ENCODE measurements at places on chromosomes 3 and 15.
A peak's percentile ranks its signal among the peaks of the same experiment; 100 is the strongest.

DNA sequence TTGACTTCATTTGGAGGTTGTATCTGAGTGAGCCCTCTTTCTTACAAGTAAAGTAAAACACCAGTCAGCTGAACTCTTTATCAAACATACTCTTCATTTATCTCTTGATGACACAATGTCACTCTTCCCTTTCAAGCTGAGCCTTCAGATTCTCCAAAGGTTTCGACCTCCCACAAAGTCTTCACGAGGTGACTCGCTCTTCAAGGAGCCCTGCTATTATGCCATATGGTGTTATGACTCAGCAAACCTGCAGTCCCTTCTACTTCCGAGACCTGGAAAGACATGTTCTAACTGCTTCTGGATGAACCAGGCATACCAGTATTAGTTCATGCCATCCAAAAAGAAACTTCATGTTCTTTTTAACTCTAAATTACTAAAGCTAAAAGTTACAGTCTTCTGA is 23.1 kb downstream of the AADAC start:
- no peak overlapping the region for H3K27ac ChIP-seq
- no peaks in the 10 kb centered on the region for H3K27me3 ChIP-seq
- H3K36me3 ChIP-seq = no peaks in the 10 kb centered on the region
- no peak for DNase-seq

DNA sequence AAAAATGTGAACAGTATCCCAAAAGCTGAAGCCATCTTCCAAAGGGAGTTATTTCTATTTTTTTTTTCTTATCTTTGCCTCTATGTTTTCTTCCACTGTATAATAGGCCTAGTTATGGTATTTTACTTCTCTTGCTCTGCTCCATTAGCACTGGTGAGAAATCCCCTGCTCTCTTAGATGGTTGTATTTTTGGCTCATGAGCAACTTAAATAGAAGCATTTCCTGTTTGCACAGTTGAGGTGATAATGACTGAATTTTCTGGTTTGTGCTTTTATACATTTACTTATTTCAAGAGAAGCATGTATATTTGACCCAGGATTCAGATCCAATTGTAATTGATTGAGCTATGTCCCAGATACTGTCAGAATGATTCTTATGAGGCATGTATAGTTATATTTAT is 61.6 kb upstream of the CD200R1L start:
- peaks cover 4% of the 10 kb centered on the region for H3K4me1 ChIP-seq
- no peaks in the 10 kb centered on the region for H3K36me3 ChIP-seq
- H3K27me3 ChIP-seq = peaks cover 8% of the 10 kb centered on the region
- H3K4me3 ChIP-seq = no peak overlapping the region

DNA sequence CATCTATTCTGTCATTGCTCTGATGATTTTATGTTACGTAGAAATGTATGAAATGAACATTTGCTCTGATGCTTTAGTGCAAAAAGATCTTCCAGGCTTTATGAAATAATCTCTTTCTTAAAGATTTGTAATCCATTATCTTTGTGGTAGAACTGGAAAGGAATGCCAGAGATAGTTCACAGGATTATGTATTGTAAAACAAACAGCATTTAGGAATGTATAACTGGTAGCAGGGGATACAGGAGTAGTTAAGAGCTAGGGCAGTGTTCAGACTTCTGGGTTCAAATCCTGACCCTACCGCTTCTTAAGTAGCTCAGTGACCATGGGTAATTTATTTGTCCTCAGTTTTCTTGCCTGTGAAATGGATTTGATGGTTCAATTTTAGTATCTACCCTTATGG is 429.8 kb upstream of the TPM1 start:
- H3K27ac ChIP-seq = no peak overlapping the region
- peaks cover 4% of the 10 kb centered on the region for H3K27me3 ChIP-seq
- no peaks in the 10 kb centered on the region for H3K4me1 ChIP-seq
- H3K4me3 ChIP-seq = no peak overlapping the region

DNA sequence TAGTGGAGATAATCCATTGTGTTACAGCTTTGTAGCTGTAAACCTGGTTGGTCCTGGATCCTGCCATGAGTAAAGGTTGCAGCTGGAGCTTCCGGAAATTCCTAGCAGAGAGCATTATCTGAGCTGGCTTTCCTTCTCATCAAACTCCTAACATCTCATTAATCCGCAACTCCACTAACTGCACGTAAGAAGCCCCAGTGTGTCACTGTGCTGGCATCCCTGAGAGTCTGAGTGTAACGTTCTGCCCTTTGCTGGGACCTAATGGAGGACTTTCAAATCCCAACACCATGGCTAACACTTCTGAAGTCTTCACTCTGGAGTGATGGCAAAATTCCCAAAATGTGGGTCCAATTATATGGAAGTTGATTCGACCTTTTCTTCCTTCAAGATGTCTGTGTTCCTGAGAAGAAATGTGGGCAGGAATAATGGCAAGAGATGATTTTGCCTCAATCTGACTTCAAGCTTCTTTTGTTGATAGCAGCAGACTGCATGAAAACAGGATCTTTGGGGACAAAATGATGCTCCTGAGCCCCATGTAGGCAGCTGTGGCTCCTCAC is 9.6 kb upstream of the TRPM1 start:
- H3K27ac ChIP-seq = no peak overlapping the region

DNA sequence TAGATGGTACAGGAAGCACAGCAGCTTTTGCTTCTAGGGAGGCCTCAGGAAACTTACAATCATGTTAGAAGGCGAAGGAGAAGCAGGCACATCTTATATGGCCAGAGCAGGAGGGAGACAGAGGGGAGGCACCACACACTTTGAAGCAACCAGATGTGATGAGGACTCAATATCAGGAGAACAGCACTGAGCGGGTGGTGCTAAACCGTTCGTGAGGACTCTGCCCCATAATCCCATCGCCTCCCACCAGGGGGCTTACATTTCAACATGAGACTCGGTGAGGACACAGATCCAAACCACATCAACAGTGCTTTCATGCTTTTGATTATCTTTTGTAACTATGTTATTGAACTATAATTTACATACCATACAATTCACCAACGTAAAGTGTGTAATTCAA is 7.6 kb upstream of the TMEM44 start:
- H3K4me3 ChIP-seq = no peak overlapping the region
- H3K4me1 ChIP-seq = no peaks in the 10 kb centered on the region
- no peak for DNase-seq
- H3K27ac ChIP-seq = no peak overlapping the region
- no peaks in the 10 kb centered on the region for H3K27me3 ChIP-seq
- H3K36me3 ChIP-seq = peaks cover 24% of the 10 kb centered on the region

GRCh38 chr15:42721016-42721415 is 15.9 kb downstream of the CDAN1 start:
- H3K4me1 ChIP-seq = no peaks in the 10 kb centered on the region
- no peak overlapping the region for H3K27ac ChIP-seq
- no peak overlapping the region for H3K4me3 ChIP-seq
- no peaks in the 10 kb centered on the region for H3K27me3 ChIP-seq
- peaks cover 17% of the 10 kb centered on the region for H3K36me3 ChIP-seq
- no peak for DNase-seq

DNA sequence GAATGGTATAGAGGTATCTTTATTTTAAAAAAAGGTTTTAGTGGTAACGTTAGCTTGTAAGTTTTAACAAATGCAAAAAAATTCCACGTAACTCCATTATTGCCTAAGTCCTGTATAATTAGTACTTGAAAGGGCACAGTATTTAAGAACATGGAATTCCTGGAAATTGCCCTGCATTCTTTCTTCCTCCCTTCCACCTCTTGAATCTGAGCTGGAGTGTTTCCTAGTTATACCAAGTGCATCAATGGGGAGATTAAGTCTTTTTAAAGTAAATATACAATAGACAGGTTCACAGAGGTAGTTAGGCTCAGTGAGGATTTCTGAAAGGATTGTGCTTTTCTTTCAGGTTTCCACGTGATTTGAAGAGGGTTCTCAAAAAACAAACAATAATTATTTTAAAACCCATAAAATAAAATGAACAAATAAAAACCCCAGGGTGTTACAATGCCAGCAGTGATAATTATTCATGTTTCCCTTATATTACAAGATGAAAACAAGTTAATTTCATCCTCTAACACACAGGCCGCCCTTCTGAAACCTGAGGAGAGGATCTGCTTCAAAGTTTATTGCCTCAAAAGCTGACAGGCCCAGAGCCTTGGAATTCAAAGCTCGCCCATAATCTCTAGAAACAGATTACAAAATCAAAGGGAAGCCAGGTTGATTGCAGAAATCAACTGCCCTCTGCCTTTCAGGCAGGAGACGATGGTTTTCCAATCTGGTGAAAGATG is 128.8 kb upstream of the LMOD3 start:
- no peaks in the 10 kb centered on the region for H3K36me3 ChIP-seq
- H3K4me3 ChIP-seq = no peak overlapping the region
- H3K4me1 ChIP-seq = no peaks in the 10 kb centered on the region
- H3K27me3 ChIP-seq = peaks cover 1% of the 10 kb centered on the region
- H3K27ac ChIP-seq = no peak overlapping the region

DNA sequence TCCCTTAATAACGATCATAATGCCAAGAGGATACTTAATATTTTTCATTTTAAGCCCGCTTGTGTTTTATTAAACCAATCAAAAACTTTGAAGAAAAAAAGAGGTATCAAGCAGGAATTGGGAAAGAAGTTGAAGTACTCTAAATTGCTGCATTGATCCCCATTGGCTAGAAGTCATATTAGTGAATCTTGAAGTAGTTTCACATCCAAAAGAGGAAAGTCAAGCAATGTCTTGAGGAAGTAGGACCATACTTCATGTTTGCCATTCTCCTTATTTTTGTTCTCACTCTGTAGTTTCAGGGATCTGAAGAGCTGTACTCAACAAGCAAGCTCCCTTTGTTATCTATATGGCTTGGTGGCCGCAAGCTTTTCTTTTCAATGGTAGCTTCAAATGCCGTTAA is 2.2 kb downstream of the SCAANT1 start:
- H3K27ac ChIP-seq = peak overlapping the region; percentile 98
- peaks cover 18% of the 10 kb centered on the region for H3K27me3 ChIP-seq
- DNase-seq = no peak
- H3K36me3 ChIP-seq = peaks cover 4% of the 10 kb centered on the region
- peak overlapping the region; percentile 23 for H3K4me3 ChIP-seq
- peaks cover 44% of the 10 kb centered on the region for H3K4me1 ChIP-seq

DNA sequence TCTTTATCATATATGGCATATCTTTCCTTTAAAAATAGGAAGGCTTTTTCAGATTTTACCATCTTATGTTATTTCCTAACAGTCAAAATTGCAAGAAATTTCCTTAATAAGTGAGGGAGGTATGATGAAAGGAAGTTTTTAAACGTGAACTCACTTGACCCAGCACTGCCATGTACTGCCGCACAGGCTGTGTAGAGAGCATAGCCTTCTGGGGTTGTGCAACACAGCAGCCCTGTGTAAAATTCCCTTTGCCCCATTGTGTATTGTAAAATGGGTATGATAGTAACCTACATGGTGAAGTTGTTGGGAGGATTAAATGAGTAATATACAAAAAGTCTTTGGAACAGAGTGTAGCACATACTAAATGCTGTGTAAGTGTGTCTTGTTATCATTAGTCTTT is 78.6 kb downstream of the PEX5L start:
- no peaks in the 10 kb centered on the region for H3K27me3 ChIP-seq
- H3K27ac ChIP-seq = no peak overlapping the region
- peaks cover 10% of the 10 kb centered on the region for H3K4me1 ChIP-seq
- no peaks in the 10 kb centered on the region for H3K36me3 ChIP-seq
- no peak for DNase-seq

GRCh38 chr3:7166460-7166859 is 305.5 kb downstream of the GRM7 start:
- no peaks in the 10 kb centered on the region for H3K4me1 ChIP-seq
- no peak for DNase-seq
- no peak overlapping the region for H3K27ac ChIP-seq

- DNase-seq = no peak
- H3K27me3 ChIP-seq = peaks cover 4% of the 10 kb centered on the region
- peaks cover 33% of the 10 kb centered on the region for H3K4me1 ChIP-seq
- no peaks in the 10 kb centered on the region for H3K36me3 ChIP-seq
Observed at GRCh38 chr3:49017229-49017970, 980 bp downstream of the DALRD3 start.

DNA sequence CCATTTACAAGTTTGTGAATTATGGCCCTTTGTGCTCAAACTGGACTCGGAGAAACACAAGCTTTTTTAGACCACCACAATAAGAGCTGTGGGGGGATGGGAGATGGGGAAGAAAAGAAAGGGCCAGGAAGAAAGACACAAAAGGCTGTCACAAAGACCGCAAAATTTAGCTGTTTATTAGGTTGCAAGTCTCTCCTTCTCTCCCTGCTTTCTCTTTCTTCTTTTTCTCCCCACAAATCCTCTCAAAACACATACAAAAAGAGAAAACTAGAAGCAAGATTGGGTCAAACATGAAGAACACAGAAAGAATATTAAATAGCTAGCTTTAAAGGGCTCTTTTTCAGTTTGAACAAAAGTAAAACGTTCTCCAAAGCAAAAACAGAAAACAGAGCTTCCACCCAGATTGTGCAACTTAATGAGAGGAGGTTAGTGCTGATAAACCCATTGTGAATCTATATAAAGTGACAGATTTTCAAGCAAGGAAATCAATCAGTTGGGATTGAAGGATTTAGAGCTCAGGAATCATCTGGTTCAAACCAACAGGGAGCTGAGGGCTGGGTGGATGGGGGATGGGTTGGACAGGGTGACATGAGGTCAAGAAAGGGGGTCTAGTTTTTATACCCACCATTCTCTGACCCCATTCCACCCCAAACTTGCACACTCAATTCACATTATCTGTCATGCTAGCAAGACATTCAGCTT is 87.3 kb downstream of the DHX30 start:
- no peaks in the 10 kb centered on the region for H3K27me3 ChIP-seq
- no peak overlapping the region for H3K4me3 ChIP-seq
- no peak for DNase-seq
- peaks cover 34% of the 10 kb centered on the region for H3K36me3 ChIP-seq
- no peaks in the 10 kb centered on the region for H3K4me1 ChIP-seq
- no peak overlapping the region for H3K27ac ChIP-seq

DNA sequence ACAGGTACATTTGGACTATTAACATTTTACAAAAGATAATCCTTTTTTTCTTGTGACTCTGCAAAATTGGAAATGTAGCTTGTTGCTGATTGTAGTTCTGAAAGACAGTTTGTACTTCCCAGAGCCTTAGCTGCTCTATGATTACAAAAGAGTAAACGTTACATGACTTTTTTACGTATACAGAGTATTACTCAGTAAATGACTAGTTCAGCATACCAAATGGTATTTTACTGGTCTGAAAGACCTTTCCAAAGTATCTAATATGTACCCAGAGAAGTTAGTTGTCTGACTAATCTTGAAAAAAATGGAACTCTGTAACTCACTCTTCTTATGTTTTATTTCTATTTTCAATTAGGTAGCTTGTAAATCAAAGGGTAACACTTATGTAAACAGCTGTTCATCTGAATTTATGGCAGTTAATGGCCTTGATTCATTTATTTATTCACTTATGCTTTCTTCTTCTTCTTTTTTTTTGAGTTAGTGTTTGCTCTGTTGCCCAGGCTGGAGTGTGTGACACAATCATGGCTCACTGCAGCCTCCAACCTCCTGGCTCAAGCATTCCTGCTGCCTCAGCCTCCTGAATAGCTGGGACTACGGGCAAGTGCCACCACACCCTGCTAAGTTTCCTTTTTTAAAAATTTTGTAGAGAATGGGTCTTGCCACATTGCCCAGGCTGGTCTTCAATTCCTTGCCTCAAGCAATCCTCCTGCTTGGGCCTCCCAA is 151.7 kb downstream of the C3orf38 start:
- no peaks in the 10 kb centered on the region for H3K36me3 ChIP-seq
- no peak overlapping the region for H3K27ac ChIP-seq
- DNase-seq = no peak

- peaks cover 33% of the 10 kb centered on the region for H3K4me1 ChIP-seq
- no peak overlapping the region for H3K4me3 ChIP-seq
- no peak for DNase-seq
Observed at GRCh38 chr3:69388241-69388640, 2.4 kb upstream of the FRMD4B start.

- H3K27ac ChIP-seq = no peak overlapping the region
- H3K27me3 ChIP-seq = no peaks in the 10 kb centered on the region
- no peak for DNase-seq
- H3K4me1 ChIP-seq = no peaks in the 10 kb centered on the region
- H3K4me3 ChIP-seq = no peak overlapping the region
- H3K36me3 ChIP-seq = no peaks in the 10 kb centered on the region
Observed at GRCh38 chr3:20462226-20462625, 276.2 kb upstream of the SGO1 start.

Measured in immature natural killer cell (primary cell).